Vagina (tissue), 2 donors: ENCODE measurements at places on chromosomes 4 and X.

DNA sequence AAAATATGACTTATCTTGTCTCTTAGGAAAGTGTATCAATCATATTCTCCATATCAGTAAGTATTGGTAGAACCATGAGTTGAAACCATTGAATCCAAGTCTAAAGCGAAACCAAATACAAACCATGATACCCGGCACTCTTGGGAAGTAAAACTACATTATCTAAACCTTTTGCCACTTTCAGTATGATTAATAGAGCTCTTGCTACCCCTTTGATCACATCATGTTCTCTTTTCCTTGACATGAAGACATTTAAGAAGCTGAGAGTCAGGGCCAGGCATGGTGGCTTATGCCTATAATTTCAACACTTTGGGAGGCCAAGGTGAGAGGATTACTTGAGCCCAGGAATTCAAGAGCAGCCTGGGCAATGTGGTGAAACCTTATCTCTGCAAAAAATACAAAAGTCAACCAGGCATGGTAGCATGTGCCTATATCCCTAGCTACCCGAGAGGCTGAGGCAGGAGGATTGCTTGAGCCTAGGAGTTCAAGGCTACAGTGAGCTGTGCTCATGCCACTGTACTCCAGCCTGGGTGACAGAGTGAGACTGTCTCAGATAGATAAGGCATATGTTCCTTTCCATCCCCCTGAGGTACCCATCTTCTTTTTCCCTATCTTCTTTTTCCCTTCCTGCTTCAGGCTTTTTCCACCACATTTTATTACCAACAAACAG lies 45.4 kb downstream of the CEP135 start:
- no peak for DNase-seq

DNA sequence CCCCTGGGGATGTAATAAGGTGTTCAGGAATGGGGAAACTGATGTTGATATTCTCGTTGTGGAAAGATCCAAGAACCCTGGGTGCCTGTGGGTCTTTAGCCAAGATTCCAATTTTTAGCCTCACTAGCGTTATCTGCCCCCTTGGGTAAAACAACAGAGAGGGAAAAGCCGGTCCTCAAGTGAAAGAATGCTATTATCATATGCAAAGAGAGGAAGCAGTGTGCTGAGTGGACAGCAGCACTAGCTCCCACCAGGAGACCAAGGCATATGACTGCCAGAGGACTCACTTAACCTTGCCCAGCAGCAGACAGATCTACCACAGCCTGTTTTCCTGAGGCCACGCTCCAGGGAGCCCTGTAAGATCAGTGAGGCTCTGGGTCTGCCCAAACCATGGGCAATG lies 257.9 kb upstream of the CPEB2 start:
- DNase-seq = no peak

DNA sequence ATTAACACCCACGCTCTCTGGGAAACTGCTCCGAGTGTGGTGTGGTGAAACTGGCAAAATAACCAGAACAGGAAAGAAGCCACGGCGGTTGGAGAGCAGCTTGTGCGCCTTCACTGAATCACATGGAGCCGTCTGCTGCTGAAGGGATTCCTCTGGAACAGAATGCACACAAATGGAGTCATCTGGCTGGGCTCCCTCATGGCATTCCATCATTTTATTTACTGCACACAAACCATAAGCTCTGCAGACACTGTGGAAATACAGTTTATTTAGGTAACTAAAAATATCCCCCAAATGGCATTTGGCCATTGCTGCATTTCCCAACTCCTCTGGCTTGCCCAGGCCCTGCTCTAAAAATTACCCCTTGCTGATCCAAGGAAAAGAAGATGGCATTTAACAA lies 187.0 kb upstream of the S100G start:
- DNase-seq = no peak

- no peak for DNase-seq
Observed at GRCh38 chrX:155055494-155055893, 15.4 kb downstream of the CMC4 start.

DNA sequence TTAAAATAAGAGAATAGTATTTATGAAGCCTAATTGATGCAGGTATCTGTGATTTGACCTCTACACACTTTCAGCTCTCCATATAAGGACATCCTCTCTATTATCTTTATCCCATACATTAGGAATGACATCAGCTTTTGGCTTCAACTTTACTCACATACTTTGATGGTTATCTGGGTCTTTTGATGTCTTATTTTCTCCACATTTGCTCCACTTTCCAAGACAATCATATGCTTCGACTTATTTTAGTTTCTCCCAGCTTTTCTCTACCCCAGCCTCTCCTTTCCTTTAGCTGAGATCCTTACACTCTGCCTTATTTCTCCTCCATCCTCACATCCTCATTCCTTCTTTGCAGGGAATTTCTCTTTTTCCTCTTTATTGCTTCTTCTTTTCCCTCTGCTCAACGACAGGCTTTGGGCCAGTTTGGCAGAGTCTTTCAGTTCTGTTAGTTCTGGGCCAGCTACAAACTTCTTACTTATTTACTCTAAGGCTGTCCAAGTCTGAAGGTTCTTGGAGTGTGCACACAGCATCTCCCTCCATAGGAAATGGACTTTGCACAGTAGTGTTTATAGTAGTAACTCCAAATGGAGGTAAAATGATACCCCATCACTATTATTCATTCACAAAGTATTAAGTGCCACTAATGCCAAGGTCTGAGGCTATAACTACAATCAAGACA lies 50.5 kb downstream of the SLC4A4 start:
- no peak for DNase-seq

- no peak for DNase-seq
Observed at GRCh38 chrX:6210230-6210629, 18.4 kb downstream of the NLGN4X start.

DNA sequence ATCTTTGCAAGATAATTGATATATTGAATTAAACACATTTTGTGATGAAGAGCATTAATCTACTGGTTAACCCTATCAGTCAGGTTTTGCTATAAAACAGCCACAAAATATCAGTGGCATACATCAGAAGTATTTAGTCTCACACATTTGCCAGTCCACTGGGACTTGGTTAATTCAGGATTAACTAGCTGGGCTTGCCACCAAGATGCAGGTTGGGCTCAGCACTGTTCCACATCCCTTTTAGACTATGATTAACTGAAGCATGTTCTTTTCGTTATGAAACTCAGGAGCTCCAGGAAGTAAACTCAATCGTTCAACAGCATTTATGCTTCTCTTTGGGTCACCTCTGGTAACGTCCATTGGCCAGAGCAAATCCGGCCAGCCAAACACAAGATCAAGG lies 538.1 kb upstream of the HS3ST1 start:
- no peak for DNase-seq

DNA sequence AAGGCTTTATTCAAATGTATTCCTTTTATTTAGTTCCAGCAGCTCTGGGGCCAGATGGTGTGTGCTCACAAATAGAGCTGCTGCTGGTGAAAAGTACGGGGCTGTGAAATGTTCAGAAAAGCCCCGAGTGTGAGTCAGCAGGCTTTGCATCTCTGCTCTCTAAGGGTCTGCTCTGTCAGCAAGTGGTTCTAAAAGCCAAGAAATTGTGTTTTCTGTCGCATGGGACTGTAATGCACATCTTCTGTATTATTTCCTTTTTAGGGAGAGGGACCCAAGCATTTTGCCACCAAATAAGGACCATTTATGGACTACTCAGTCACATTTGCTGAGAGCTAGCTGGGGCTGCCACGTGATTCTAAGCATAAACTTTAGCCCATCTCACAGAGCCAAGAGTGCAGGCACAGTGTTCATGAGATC lies 82.9 kb upstream of the NHS start:
- DNase-seq = no peak

GRCh38 chrX:118588715-118589114 lies 93.1 kb downstream of the DOCK11 start:
- DNase-seq = no peak

DNA sequence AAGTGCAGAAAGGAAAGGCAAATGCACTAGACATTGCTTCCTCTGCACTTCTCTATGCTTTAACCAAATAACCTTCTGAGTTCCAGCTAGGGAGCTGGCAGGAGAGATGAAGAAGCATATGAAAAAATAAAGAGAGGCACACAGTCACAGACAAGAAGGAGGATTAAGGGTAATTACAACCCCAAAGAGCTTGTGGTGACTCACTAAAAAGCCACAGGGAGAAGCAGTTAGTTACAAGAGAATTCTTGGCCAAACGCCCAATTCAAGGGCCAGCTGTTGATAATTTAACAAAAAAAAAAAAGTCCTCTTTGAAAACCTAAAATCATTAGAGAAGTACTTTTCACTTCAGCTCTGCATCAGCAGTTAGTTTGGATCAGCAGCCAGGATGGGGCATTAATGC lies 478.0 kb downstream of the KCNIP4 start:
- no peak for DNase-seq

- no peak for DNase-seq
Observed at GRCh38 chr4:85086721-85087120, 120.2 kb upstream of the WDFY3 start.

GRCh38 chrX:153778684-153779101 lies 2.1 kb upstream of the SRPK3 start:
- DNase-seq = no peak

DNA sequence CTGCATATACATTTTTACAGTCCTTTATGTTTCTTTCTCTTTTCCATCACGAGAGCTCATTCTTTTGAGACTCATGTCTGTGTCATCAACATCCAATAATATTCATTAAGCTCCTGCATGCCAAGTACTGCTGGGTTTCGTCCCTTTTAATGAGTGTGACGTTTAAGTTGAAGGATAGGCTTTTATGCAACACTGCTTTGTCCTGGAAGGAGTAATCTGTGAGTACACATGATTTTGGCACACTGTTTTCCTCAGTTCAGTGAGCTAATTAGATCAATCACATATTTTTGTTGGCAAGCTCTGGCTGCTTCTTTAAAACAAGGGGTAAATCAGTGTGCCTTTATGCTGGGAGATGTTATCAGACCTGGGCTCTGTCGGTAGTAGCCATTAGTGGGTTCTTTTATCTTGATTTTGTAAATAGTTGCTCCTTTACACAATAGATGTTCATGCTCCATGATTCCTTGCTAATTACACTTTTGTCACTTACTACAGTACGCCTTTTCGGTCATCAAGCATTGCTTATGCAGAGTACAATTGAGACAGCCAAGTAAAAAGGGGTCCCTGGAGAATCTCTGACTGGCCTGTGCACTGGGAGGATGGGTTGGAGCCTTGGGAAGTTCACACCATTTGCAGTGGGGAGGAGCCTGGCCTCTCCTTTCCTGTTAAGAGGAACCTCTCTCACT lies 132.6 kb downstream of the FHIP1A start:
- no peak for DNase-seq

- DNase-seq = no peak
Observed at GRCh38 chrX:75748431-75748830, 36.6 kb downstream of the MAGEE2 start.

DNA sequence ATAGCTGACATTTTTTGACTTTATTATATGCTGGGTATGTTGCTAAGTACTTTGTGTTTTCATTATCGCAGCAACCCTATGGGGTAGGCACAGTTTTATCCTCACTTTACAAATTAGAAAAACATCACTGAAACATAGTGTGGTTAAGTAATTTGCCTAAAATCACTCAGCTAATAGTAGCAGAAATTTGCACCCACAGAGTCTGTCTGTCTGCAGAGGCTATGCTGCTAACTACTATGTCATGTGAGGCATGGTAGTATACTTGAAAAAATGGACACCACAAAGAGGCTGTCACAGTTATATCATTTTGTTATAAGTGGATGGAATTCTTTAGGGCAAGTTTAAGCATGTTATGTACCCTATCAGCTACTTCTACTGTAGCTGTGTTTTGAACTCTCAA lies 69.0 kb downstream of the STAG2 start:
- DNase-seq = no peak

DNA sequence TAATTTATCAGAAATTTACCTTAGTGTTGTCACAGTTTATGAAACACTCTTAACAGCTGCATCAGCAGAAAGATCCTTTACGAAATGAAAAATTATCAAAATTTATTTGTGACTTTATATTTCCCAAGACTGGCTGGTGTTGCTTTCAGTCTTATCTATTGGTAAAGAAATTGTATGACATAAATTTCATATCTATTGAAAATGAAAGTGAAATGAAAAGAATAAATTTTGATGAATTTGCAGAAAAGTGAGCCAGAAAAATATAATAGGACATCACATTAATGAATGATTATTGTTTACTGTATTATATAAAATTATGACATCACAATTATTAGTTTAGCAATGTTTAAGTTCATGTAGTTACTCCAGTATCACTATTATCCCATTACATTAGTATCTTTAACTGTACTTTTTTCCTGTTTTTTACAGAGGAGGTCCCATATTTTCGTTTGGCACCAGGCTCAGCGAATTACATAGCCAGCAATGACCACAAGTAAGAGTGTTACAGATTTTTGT lies 13.2 kb upstream of the TMEM165 start:
- no peak for DNase-seq

- no peak for DNase-seq
Observed at GRCh38 chr4:159229164-159229563, 126.3 kb downstream of the RAPGEF2 start.

DNA sequence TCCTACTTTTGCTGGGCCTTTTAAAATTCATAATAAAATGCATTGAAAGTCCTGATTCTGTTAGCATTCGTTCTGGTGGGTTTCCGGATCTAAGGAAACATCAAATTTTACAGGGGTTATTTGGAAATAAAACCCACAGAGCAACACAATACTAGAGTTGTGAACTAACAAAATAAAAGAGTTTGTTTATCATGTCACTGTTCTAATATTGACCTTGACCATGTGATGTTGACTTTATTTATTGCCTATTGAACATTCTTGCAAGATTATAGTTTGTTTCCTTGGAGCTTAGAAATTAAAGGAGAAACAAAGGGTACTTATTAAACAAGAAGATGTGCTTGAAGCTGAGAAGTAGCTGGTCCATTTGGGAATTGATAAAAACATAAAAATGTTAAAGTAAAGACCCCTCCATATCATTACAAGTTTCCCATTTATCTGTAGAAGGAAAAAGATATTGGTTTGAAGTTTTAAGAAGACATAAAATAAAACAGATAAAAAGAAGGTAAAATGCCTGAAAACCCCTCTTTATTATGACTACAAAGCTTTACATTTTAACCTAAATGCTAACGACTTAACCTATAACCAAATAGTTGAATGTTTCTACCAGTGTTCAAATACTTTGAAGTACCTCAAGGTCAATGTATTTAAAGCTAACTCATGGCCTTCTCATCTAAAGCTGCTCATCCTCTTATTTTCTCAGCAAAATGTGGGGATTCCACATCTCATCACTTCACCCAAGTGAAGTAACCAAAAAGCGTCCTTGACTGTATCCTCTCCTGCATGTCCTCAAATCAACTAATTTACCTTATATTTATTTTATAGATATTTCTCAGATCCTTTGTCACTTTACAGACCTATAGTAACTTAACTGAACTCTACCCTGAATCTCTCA lies 179.6 kb downstream of the GASK1B start:
- no peak for DNase-seq

- DNase-seq = no peak
Observed at GRCh38 chrX:150697641-150698040, 4.4 kb downstream of the MTMR1 start.

DNA sequence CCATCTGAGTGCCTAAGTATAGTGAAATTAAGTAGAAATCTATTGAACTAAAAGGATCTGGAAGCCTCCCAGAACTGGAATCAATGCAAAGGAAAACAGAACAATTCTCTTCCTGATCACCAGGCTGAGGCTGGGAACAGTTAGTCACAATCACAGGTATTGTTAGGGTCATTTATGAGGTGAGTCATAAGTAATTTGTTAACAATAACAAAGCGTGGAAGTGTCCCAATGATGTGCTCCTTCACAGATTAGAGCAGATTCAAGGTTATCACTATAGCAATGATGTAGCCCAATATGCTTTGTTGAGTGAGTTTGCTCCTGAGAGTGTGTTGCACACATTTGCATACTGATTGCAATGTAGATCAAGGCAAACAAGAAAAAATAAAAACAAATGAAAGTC lies 228.1 kb downstream of the ZNF674 start:
- no peak for DNase-seq
